ENCODE measurements at places on chromosomes 7 and 10.

- no peak for DNase-seq
Measured at GRCh38 chr10:103445767-103446567, 6.2 kb downstream of the CALHM2 start.

DNA sequence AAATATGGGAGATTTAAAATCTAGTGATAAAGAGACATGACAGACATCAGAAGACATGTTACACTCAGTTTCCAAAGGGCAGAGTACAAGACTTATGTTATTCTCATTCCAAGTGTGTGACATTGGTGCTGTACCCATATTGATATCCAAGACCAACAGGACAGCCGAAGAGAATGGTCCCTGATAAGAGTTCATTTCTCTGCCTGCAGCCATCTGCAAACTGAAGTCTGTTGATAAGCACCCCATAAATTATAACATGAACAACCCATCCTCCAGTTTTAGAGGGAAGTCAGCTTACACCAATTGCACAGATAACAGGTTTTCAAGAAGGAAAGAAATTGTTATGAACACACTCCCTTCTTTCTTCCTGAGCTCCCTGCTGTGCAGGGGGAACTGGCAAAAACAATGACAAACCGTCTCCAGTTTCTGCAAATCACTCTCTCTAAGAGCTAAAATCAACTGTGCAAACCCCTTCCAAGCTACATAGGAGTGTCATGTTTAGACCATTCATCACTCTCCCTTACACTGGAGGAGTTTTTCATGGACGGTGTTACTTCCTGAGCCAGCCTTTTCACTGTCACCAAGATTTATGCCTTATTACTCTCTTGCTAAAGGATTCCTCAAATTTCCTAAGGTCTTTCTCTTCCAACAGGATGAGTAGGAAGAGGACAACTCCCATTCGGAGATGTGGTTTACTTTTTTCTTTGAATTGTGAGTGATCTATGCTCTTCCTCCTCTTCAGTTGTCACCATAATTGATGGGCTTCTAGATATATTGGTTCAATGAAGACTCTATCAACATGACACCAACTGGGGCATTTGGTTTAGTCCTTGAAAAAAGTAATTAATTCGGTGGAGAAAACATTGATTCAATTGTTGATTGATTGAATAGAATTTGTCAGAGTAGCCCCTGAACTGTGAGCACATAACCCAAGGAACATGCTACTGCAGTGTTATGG, 80.3 kb upstream of the FAM171A1 start:
- DNase-seq: no peak

DNA sequence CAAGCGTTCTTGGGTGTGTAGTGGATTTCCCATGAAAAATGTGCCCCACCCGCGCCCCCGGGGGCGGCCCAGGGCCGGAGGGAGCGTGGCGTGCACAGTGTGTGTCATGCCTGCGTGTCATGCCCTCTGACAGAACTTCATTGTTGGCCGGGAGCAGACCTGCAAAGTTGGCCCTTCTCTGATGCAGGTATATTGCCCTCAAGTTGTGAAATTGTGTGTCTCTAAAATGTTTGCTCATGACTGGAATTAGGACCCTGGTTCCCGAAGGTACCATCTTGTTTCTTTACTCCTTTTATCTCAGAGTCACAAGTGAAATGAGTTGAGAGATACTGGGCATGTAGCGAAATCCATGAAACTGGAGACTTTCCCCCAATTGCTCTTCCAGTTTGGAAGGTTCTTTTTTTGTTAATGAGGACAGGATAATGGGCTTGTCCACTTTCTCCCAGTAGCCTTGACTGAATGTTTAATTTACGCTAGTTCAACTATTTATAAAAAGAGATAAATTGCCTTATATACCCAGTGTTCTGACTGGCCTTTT, 26.2 kb downstream of the ADK start:
- DNase-seq: peak; percentile 57

DNA sequence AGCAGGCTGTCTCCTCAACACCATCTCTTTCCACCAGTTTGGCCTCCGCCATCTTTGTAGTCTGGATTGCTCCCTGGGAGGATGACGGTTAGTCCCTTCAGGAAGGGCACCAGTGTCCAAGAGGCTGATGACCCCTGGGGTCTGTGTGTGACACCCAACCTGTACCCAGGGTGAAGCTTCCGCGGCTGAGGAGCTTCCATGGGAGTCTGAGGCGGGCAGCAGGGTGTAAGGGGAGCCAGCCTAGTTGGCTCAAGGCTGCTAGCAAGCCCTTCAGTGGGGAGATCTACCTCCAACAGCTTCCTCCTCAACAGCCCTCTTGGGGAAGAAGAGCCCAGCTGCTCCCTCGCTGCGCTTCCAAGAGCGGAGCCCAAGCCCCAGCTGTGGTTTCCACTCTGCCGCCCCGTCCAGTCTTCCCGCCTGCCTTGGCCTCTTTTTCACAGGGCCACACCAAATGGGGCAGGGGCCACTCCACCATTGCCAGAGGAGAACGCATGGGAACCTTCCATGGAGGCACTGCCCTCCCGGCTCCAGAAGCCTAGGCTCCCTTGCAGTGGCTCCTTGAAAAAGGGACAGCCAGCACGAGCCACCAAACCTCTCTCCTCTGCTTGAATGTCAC, 57.4 kb downstream of the TMEM209 start:
- no peak for DNase-seq

DNA sequence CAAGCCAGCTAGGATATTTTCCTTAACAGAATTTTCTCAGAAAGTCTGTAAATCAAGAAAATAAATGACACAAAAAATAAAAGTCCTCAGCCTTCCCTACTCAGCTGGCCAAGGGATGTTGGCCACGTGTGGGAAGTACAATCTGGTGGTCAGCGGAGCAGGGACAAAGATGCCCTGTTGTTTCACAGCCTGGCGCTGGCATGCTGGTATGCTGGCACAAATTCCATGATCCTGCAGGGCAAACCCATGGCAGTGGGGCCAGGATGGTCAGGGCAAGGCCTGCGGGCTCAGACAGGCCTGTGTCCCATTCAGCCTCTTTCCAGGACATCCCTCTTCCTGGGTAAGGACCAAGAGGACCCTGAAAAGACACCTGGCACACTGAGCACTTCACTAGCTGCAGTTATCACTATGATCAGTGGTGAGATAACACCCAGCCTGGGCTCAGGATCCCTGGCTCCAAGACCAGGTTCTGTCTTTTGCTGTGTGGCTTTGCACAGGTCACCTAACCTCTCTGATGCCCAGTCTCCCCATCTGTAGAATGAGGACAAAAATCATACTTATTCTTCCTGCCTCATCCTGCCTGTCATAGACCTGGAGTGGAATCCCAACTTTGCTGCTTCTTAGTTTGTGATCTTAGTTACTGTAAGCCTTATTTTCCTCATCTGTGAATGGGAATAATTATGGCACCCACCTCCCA, 10.8 kb upstream of the HSPA12A start:
- no peak for DNase-seq

GRCh38 chr7:143490717-143491306, 13.1 kb downstream of the TAS2R41 start:
- no peak for DNase-seq

DNA sequence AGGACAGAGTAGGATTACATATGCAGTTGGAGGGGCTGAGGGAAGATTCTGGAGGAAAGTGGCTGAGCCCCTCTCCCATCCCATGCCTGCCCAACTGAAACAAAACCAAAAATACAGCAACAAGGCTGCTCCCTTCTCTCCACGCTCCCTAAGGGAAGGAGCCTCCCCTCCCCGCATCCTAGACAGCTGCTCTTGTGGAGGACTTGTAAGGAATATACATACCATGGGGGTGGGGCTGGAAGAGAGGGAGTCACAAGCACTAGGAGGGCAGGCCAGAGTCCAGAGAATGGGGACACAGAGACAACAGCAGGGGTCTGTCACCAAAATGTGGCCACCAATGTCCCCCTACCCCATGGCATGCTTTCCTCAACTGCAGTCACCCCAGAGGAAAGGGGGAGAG, 13.2 kb downstream of the LDB1 start:
- no peak for DNase-seq

DNA sequence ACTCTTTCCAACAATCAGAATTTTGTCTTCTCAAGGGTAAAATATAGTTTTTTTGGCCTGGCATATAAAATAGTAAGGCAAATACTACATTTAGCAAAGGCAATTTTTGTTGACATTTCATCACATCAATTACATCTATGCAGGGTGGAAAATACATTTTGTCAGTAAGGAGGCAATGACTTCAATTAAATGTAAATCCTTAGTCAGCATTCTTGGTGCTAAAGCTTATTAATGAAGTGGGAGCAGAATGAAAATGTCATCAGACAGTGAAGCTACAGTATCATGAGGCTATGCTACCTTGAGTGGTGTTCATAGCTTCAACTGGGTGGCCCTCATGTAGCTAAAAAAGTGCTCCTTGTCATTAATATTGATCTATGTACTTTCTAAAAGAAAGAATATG, 8.9 kb downstream of the LRRTM3 start:
- DNase-seq: no peak

GRCh38 chr7:132568962-132569361, 7.3 kb downstream of the PLXNA4 start:
- no peak for DNase-seq

DNA sequence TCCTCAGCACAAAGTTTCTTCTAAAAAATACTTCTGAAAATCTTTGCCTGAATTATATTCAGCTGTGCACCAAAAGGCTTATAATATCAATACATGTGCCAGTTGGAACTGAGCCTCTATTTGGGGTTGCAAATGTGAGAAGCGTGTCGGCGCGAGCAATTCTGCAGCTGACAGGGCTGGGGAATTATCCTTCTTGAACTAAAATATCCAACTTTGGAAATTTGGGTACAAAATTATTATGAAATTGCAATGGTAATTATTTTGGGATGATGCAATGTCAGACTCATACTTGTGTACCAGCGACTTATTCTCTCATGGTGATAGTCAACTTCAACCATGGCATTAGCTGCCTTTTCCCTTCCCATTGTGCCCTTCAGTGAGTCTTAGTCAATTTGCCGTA, 507.0 kb upstream of the KLF6 start:
- DNase-seq: no peak

DNA sequence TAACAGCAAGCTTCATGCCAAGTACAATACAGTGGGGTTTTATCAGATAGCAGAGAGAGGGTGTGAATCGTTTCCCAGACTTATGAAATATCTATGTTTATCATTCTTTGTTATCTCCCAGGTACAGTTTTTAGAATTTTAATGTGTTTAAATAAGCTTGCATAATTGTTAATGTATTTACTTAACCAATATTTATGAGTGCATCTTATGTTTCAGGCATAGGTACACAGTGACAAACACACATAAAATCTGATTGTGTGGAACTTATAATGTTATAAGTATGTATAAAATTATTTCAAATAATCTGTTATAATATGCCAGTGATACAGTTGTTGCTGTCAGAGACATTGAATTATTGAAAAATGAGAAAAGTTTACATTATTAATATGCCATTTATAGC, 1011.4 kb upstream of the C7orf33 start:
- DNase-seq: no peak

GRCh38 chr10:44467090-44467489, 82.2 kb upstream of the CXCL12 start:
- no peak for DNase-seq

- DNase-seq: no peak
Measured at GRCh38 chr7:35596061-35596460, 98.9 kb downstream of the HERPUD2 start.

DNA sequence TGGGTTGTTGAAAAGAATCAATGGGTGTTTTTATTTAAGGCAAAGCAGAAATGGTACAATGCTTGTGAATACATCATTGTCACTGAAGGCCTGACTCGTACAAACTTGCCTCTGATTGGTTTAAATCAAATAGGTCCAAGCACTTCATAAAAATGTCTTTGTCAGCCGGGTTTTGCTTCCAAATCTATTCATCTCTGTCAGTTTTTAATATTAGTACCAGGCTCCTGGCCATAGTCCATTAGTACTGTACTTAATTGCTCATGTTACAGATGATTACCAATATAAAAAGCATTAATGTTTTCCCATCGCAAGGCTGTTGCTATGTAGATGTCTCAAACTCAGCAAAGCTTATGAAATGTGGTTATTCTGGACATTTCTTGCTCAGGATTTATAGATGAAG, 171.9 kb downstream of the ARID5B start:
- no peak for DNase-seq

DNA sequence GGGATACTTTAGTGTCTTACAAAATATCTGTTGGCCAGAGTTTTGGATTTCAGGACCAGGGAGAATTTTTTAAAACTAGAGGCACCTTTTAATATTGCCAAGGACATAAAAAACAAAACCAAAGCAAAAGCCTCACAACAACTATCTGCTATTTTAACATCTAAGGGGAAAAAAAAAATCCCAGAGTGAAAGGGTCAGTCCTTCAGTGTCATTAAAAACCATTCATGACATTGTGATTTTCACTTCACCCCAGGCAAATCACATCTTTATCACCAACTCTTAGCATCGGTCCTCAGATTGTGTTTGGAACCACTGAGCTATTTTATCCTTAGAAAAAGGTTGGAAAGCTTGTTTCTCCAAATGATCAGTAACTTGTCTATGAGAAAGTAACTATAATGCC, 10.7 kb downstream of the CEP41 start:
- DNase-seq: no peak

DNA sequence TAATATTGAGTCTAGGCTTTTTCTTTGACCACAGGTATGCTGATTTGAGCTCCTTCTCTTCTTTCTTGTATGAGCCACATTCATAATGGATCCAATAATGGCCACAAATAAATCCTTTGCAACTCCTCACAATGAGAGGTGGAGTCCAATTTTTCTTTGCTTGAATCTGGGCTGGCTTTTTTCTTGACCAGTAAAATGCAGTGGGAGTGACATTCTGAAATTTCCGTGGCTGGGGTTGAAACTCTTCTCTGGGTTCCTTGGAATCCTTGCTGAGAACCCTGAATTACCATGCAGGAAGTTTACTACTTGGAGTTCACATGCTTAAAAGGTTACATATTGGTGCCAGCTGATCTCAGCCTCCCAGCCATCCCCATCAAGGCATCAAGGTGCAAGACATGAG, 22.4 kb upstream of the FAM180A start:
- DNase-seq: no peak

GRCh38 chr7:3732395-3733005, 431.4 kb downstream of the SDK1 start:
- DNase-seq: no peak

GRCh38 chr7:55304018-55304762, 60.9 kb upstream of the LANCL2 start:
- DNase-seq: no peak

GRCh38 chr10:77097625-77098024, 540.0 kb downstream of the KCNMA1 start:
- DNase-seq: no peak

GRCh38 chr7:64359543-64359942, 45.8 kb downstream of the ZNF736 start:
- no peak for DNase-seq

DNA sequence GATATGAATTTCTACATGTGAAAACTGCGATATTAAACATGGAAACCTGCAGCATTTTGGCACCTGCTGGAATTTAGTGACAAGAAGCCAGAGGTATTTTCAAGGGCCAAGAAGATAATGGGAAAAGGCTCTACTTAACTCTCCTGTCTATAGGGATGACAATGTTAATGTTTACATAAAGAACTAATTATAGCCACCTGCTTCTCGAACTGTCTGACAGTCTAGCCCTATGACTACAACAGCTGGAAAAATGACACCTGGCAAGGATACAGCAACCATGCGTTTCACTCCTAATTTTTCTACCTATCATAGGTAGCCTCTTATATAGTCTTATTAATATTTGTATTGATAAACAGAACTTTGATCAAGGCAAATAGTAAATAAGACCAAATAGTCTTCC, 49.6 kb downstream of the MAGI2 start:
- no peak for DNase-seq
